ENCODE measurements at places on chromosomes 11 and 22.

DNA sequence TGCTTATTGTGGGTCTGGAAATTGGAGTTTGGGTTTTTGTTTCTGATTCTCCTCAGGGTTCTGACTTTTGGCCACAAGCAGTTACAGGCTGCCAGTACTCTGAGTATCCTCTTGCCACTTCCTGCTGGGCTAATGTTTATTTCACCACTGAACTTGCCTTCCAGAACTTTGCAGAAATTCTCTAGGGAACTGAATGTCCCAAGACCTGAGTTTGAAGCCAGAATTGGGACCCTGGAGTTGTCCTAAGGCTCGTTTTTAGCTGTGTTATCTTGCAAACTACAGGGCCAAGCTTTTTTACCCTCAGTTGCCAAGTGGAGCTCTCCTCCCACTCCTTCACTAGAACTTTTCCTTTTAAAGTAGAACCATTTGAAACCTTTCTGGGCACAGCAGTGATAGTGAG is 89.9 kb downstream of the FAT3 start:
- DNase-seq: no peak

DNA sequence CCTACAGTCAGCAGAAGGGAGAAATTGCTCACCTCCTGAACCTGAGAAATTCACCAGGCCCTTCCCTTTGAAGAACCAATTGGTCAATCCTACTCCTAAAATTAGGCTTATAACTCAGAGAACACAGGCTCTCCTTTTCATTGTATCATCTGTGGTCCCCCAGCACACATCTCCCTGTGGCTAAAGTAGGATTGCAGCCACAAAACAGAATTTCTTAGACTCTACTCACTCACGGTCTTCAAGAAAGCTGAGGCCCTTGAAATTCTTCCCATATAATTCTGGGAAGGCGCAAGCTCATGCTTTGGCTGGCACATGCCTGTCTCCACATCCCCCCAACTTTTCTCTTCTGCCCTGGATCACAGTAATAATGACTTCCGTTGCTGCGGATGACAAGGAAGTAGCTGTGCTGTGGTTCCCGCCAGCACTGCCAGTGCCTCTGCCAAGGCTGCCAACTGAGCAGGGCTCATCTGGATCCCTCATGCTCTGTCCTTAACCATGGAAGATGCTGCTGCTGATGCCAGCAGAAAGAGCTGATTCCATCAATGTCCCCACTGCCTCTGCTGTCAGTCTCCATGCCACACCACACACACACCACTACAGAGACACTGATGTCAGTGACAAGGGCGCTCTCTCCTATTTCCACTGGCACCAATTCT is 200.6 kb upstream of the POU2AF2 start:
- no peak for DNase-seq

DNA sequence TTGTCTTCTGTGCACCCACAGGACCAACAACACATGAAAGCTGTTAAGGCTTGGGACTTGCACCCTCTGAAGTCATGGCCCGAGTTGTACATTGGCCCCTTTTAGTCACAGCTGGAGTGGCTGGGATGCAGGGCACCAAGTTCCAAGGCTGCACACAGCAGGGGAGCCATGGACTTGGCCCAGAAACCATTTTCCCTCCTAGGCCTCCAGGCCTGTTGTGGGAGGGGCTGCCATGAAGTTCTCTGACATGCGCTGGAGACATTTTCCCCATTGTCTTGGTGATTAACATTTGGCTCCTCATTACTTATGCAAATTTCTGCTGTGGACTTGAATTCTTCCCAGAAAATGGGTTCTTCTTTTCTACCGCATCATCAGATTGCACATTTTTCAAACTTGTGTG is 48.8 kb upstream of the GLYAT start:
- no peak for DNase-seq

DNA sequence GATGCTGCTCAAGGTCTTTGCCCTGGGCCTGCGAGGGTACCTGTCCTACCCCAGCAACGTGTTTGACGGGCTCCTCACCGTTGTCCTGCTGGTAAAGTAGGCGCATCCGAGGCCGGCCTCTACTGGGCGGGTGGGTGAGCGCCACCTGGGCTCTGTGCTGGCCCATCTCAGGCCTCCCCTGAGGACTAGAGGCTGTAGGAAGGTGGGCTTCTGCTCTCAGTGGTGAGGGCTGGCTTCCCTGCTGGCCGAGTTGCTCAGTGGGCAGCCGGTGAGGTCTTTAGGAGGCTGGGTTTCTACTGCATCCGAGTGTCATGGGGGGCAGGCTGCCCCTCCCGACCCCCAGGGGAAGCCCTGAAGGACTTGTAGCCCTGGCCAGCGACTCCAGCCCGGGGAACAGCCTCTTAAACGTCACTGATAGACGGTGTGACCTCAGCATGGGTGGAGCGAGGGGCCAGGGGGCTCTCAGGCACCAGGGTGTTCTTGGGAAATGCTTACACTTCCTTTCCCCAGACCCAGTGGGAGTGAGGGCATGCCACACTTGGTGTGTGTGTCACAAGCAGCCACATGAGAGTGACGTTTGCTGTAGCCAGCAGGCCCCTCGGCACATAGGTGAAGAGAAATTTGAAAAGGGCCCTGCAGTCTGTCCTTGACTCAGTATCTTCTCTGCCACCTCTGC is 30.3 kb downstream of the TPCN2 start:
- no peak for DNase-seq

DNA sequence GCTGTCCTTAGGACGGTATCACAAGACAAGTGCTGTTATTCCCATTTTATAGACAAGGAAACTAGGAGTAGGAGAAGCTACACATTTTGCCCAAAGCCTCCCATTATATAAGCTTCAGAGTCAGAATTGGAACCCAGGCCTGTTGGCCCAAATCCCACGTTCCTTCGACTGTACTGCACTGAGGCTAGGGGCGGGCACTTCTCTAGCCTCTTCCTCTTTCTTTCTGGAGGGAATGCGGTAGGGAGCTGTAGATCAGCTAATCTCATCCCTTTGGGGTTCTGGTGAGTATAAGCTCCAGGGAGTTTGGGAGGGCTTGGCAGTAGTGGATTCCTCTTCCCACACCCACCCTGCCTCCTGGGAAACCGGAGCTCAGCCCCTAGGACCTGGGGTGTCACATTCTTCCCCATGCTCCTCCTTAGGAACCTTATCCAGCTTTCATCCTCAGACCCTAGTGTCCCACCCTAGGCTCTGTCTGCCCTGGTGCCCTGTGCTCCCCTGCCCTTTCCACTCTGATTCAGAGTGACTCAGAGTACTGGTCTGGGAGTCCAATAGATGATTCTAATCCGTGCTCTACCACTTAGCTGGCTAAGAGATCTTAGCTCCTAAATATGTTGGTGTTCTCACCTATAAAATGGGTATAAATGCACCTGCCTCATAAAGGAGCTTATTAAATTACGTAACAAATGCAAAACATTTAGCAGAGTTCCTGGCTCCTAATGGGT is 29.3 kb downstream of the PHLDB1 start:
- no peak for DNase-seq

DNA sequence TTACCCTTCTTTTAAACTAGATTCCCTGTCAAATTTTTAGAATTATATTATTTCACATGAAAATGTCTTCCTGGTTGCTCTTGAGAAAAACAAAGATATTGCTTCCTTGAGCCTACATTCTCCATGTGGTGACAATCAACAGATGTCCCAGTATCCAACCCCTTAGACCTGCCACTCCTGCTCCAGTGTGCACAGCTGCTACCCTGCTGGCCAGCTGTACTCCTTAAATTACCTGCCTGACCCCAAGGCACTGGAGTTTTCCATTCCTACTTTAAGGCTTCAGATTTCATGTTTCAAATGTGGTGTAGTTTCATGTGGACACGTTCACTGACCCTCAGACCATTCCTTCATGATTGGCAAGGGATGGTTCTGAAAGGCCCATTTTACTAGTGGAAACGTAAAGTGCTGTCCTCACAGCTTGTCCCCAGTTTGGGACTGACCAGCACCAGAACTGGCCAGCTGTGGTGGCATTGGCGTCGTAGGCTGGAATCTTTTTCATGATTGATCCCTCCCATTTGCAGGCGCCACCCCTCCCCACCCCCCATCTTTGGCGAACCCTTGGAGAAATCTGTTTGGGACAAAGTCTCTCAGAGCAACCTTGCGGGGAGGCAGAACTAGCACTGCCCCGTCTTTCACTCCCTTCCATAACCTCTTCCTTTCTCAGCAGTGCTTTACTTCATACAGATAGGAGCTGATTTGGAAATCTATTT is 123.5 kb downstream of the DBX1 start:
- no peak for DNase-seq

- no peak for DNase-seq
These were observed 29.8 kb downstream of the DUSP8 start for GRCh38 chr11:1542267-1542666.

- no peak for DNase-seq
These were observed 3.9 kb upstream of the TRAF6 start for GRCh38 chr11:36513965-36514364.

GRCh38 chr22:30426388-30427353 is 1.1 kb downstream of the MTFP1 start:
- DNase-seq: peak; percentile 78

- no peak for DNase-seq
These were observed 152.6 kb upstream of the B3GAT1 start for GRCh38 chr11:134564472-134565200.

DNA sequence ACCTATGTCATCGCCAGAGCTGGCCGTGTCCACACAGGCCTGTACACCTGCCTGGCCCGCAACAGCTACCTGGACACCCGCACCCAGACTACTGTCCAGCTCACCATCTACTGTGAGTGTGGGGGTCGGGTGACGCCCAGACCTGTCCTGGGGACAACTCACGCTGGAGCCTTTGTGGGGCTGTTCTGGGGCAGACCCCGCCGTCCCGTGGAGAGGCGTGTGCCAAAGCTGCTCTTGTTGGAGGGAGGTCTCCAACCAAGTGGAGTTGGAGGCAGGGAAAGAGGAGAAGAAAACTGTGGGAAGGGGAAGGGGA is 4.3 kb downstream of the VSIG10L2 start:
- DNase-seq: no peak

- no peak for DNase-seq
These were observed 17.2 kb downstream of the TRIM66 start for GRCh38 chr11:8665222-8665621.

DNA sequence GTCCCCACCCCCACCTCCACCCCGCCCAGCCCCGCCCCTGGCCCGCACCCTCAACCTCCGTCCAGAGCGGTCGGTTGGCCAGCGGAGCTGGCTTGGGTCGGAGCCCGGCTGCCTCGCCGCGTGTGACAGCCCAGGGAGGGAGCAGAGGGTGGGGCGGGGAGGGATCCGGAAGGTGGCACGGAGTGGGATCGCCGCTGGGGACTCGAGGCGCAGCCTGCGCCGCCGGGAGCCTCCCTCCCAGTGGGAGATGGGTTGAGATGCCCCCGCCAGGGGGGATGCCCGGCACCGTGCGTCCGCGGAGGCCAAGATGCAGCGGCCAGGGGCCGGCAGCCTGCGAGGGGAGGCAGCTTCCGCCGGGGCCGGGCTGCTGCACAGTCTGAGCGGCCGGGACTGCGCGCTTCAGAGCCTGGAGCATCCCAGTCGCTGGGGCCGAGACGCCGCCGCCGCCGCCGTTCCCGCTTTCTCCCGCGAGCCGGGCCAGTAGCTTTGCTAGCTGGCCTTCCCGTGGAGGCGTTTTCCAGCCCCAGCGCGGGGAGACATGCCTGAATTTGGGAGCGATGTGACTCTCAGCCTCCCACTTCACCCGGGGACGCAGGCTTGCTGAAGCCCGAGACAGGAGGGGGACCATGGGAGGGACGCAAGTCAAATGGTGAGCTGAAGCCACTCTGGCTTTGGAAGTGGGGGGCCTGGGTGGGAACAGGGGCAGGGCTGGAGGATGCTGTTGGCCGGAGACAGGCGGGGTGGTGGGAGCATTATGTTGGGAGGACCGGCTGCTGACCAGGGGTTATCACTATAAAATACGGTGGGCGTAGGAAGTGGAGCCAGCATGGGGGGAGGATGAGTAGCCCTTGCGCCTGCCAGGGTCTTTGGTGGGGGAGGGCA is 40.2 kb downstream of the DIXDC1 start:
- no peak for DNase-seq

- no peak for DNase-seq
These were observed 28.7 kb downstream of the POU2F3 start for GRCh38 chr11:120268686-120269085.

GRCh38 chr11:60077981-60078380 is 10.5 kb upstream of the MS4A2 start:
- no peak for DNase-seq

DNA sequence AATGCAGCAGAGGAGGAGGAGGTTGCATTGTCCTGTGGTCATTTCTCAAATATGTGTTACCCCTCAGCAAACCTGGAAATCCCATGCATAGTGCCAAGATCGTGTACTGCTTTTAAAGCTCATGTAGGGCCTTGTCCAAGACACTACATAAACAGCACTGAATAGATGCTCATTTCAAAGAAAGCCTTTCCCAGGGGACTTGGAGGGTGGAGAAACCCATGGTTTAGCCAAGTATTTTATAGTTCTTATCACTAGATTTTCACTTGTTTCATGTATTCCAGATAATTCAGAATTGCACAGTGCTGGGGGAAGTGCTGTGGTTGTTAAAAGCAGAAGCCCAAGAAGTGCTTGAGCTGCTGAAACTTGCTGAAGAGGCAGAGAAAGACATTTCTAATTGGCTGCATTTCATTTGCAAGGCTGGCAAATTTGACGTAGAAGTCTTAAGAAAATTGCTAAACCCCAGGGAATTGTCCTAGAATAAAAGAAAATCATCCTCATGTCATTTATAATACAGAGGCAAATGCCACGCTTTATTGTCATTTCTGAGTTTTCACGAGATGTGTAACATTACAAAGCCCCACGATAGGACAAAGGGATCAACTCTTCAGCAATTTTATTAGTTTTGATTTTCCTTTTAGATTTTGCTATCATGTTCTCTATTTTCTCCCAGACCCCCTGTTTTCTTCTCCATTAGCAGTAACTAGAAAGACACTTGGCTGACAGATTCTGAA is 20.1 kb downstream of the CSRP3 start:
- DNase-seq: no peak

- DNase-seq: no peak
These were observed 693 bp upstream of the LINC01488 start for GRCh38 chr11:69480547-69481392.

GRCh38 chr11:72643547-72643946 is 30.7 kb downstream of the PDE2A start:
- DNase-seq: no peak

GRCh38 chr11:14331476-14332136 is 27.4 kb downstream of the RRAS2 start:
- no peak for DNase-seq

DNA sequence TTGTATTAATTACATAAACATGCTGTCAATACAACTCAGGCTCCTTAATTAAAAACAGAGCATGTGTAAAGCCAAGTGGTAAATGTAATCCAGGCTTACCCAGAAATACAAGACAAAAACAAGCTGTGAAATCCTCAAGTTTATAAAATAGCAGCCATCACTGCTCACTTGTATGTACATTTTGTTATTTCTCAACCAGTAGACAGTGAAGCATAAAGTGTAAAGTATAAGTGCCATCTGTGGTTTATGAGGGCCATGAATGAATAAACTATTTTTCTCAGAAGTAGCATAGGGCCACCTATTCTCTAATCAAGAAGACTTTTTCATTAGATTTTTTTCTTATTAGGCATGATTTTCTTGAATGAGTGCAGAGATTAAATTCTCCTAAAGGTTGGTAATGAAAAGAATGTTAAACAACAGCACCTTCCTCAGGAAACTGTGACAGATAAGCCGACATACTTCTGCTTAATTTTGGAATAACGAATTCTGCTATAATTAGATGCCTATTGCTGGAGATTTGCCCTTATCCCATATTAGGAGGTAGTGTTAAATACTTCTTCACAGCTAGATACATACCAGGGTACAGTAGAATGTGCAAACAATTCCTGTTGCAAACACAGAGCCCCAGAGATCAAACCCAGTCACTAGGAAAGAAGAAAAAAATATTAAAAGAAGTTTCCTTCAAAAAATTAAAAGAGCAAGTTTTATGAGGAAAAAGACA is 13.0 kb downstream of the SLC5A12 start:
- DNase-seq: no peak

All from stimulated activated effector memory CD8-positive, alpha-beta T cell treated with anti-CD3 and anti-CD28 coated beads, Interleukin-12 subunit alpha, Interleukin-12 subunit beta, amount 100 ng/mL, for 72 hours (primary cell).